ENCODE measurements at places on chromosomes 7 and 10.

- DNase-seq = no peak
Observed at GRCh38 chr10:57664815-57665214, 602.9 kb downstream of the IPMK start.

DNA sequence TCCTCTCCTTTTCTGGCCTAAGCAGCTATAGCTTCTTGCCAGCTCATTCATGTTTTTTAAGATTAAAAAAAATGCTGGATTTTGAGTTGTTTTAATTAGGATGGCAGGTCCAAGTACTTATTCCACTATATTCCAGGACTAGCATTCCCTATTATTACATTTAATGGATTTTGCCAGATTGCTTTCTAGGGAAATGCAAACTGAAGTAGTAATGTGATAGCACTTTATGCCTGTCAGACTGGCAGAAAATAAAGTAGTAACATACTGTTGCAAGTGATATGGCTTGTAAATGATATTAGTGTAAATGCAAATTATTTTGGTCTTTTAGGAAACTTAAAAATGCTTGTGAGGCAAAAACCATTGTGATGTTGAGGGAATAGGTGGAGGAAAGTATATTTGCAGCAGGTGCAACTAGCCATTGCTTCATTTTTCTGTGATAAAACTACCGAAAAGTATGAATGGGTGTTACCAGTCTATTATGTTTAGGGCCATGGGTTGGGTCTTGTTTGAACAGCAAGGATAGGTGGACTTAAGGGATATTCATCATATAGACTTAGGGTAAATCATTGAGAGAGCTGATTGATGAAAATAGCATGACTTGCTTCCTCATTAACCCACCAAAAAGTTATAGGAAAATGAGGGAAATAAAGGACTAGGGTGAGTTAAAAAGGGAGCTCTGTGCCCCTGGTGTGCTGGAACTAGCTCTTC is 19.9 kb downstream of the ZNRF2 start:
- DNase-seq = no peak

- DNase-seq = no peak
Observed at GRCh38 chr10:80996615-80997193, 459.0 kb downstream of the SH2D4B start.

DNA sequence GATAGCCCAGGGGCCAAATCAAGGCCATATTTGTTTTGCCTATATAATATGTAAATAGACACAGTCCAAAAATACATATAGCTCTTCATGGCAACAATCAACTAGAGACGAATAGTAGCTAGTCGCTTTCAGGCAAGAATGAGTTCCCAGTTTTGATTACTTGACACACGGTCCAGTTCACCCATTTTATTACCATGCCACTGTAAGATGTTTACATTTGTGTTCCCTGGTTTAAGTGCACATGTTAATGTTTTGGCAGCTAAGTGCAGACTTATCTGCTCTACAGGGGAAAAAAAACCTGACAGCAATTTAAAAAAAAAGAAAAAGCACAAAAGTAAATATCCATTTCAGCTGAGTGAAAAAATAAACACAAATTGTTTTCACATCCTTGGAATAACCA is 213.1 kb downstream of the TPK1 start:
- no peak for DNase-seq

- no peak for DNase-seq
Observed at GRCh38 chr10:29243750-29244149, 45.1 kb upstream of the LYZL1 start.

DNA sequence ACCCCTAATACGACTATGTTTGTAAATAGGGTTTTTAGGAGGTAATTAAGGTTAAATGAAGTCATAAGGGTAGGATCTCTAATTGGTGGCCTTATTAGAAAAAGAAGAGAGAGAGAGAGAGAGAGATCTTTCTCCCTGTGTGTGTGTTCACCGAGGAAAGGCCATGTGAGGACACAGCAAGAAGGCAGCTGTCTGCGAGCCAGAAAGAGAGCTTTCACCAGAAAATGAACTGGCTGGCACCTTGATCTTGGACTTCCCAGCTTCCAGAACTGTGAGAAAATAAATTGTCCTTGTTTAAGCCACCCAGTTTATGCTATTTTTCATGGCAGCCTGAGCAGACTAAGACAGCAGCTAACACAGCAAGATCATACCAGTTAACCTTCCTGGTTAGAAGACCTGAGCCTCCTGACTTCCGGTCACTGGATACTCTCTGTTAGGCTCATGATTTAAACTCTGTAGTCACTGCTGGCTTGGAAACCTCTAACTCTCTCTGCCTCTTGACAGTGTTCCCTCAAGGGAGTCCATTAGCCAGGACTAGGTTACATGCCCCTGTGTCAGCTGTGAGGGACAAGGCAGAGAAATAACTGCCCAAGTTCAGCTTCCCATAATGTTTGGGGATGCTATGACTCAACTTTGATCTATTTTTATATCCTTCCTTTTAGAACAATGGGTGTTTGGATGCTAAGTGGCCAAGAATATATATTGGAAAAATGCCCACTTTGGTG is 102.3 kb downstream of the DYNC1I1 start:
- DNase-seq = no peak

DNA sequence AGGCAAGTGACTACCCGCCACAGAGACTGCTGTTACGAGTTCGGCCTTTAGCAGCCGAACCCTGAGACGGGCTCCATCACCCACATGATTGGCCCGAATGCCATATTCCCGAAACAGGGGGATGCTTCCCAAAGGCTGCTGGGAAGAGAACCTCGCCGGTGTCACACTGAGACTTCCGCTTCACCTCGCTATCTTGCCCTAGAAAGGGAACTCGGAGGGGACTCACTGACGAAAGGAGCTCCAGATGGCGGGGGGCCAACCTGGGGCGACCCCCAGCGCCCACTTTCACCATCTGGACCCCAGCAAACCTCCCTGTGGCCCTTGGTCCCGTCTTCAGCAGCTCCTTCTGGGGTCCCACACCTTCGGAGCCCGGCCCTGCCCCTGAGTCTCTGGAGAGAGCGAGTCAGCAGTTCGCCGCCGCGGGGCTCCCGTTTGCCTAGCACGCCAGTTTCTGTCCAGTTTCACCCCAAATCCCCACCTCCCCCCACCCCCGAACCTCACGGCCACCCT is 529 bp downstream of the HPS1 start:
- DNase-seq = peak; percentile 64

Data from inflammatory macrophage (primary cell).